NCI-H748 treated with DMSO at 0.1 percent for 48 hours (cell line): ENCODE measurements at places on chromosomes 2 and 18.

GRCh38 chr2:794554-795241 lies 117.5 kb upstream of the TMEM18 start:
- DNase-seq: no peak

DNA sequence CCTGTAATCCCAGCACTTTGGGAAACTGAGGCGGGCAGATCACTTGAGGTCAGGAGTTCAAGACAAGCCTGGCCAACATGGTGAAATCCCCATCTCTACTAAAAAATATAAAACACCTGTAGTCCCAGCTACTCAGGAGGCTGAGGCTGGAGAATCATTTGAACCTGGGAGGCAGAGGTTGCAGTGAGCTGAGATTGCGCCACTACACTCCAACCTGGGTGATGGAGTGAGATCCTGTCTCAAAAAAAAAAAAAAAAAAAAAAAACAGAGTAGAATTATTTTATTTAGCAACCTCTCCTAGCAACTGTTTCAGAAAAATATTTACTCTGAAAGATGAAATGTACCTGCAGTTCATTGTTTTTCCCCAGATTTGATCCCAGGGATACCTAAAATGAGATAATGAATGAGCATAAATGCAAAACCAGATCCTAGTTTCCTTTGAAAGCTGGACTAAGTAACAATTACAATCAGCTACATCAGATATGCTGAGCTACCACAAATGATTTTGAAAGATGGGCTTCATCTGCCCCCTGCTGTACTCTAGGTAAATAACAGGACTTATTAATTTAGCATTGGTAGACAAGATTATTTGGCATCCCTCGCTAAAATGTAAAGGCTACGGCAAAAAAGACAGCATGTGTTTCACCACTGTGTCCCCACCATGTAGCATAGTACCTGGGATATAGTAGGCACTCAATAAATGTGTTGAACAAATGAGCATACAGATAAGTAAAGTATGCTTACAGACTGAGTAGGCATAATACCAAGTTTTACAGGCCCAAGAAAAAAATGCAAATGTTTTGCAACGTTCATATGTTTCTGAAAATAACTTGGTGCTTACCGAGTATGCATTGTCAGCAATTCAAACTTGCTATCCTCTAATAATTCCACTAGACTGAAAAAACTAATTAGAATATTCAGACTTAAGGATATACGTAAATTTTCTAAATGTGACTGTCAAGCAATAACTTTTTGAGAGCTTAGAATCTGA lies 102.5 kb downstream of the ATL2 start:
- peak; percentile 47 for DNase-seq

DNA sequence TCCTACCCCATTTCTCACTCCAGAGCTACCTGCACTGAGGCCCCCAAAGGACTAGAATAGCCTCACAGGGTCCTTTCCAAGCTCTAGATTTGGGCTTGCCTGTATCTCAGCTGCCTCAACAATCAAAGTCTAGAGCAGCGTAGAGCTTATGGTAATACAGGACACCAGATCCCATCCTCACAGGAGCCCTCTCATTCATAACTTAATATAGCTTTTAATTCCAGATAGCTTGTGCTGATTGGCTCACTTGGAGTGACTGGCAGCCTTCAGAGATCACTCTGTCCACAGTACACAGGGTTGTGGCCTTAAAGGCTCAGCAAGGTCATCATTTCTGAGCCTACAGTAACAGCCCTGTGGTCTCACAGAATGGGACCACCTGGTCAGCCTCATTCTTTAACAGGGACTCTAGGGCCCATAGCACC lies 51.4 kb downstream of the ZFP36L2 start:
- DNase-seq: no peak

DNA sequence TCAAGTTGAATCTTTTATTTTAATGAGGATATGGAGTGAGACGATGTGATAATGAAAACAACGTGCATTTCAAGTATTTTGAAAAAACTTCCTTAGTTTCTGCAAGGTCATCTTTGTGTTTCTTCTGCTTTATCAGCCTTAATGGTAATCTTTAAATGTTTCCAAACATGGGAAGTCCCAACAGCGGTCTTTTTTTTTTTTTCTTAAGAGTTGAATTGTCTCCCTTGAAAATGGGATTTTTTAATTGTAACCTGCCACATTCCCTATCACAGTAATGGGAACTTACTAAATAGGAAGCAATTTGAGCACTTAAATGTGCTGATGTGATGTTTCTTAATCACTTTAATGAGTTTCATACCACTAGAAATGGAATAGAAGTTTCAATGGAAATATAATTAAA lies 45.8 kb downstream of the ATIC start:
- DNase-seq: no peak

DNA sequence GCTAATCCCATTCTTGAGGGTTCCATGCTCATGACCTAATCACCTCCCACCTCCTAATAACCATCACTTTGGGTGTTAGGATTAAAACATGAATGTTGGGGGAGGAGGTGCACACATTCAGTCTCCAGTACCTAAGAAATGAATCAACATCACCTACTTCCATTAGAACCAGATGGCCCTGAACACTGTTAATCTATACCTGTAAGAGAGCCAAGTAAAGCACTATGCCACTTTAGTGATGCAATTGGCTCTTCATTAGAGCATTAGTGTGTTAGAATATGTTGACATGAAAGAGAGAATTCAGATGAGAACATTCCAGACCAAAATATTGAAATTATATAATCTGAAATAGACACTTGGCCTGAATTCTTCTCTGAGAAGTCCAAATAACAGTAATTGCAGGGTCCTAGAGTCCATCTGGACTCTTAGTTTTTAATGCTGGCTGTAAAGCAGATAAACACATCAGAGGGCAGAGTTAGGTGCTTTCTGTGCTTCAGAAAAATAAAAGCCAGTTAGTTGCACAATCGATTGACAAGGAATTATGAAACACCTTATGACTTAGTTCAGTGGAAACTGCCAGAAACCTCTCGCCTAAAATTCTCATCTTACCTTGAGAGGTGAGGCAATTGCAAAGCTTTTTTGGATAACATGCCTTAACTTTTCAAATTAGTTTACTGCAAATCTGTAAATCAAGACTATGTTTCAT lies 923.7 kb downstream of the SLC4A3 start:
- no peak for DNase-seq

- DNase-seq: no peak
Observed at GRCh38 chr2:45255563-45255962, 246.3 kb upstream of the SIX2 start.

DNA sequence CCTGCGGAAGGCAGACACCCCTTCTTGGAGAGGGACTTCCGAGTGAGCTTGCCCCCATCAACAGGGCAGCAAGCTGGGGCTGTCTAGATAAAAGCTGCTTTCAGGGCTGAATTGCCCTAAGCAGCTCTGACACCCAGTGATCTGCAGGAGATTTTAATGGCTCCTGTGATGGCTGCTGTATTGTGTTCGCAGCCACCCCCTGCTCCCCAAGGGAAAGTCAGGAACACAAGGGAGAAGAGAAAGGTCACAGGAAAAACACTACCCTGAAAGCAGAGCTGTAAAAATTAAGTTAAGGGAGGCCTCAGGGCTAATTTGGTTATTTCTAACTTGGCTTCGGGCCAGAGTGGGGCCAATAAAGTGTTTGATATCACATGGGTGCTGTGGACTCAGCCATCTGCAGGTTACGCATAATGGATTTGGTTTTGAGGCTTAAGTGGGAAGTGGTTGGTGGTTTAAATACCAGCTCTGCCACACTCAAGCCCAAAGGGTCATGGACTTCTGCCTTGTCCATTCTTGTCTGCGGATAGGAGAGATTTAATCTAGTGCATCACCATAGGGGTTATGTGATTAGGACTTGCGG lies 147.6 kb downstream of the CLIP4 start:
- DNase-seq: no peak

- DNase-seq: peak; percentile 60
Observed at GRCh38 chr18:62682371-62682770, 33.0 kb upstream of the PHLPP1 start.

- no peak for DNase-seq
Observed at GRCh38 chr2:156332284-156332533, 312 bp downstream of the NR4A2 start.

GRCh38 chr2:217551252-217551899 lies 451.4 kb downstream of the TNS1 start:
- no peak for DNase-seq

GRCh38 chr2:156803243-156803642 lies 367.1 kb downstream of the GPD2 start:
- peak; percentile 72 for DNase-seq

GRCh38 chr2:11433822-11434221 lies 32.1 kb downstream of the E2F6 start:
- DNase-seq: no peak

- no peak for DNase-seq
Observed at GRCh38 chr2:118310681-118311429, 222.6 kb downstream of the INSIG2 start.
